ENCODE measurements at places on chromosomes 7 and 10.

DNA sequence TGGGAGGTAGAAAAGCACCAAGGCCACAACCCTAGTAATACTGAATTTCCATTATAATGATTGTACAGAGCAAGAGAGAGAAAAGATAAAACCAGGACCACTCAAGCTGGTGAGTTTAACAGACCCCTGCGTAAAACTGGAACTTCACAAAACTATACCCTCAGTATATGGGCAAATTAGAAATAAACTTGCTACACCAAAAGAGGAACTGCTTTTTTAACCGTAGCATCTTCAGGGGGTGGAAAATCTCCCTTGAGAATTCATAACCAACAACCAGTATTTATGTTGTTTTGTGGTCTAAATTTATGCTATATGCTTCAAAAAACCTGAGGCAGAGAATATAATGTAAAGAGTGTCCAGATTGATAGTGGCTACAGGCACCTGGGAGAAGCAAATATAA lies 171.2 kb downstream of the SGMS1 start:
- DNase-seq, result no peak

- no peak for DNase-seq
Observed at GRCh38 chr10:61836888-61837754, 64.4 kb upstream of the ARID5B start.

GRCh38 chr10:70535001-70535400 lies 56.4 kb downstream of the PALD1 start:
- DNase-seq, result no peak

- DNase-seq, result no peak
Observed at GRCh38 chr10:68233046-68233445, 1.1 kb upstream of the ATOH7 start.

- DNase-seq, result no peak
Observed at GRCh38 chr7:16743236-16743635, 10.3 kb upstream of the TSPAN13 start.

GRCh38 chr10:121710207-121710606 lies 112.0 kb upstream of the FGFR2 start:
- no peak for DNase-seq

- no peak for DNase-seq
Observed at GRCh38 chr7:110800984-110801383, 289.9 kb upstream of the LRRN3 start.

- DNase-seq, result no peak
Observed at GRCh38 chr10:31268444-31269303, 50.3 kb upstream of the ZEB1 start.

- DNase-seq, result no peak
Observed at GRCh38 chr10:128156999-128157755, 31.0 kb upstream of the MKI67 start.

- DNase-seq, result no peak
Observed at GRCh38 chr7:10724449-10724848, 249.2 kb upstream of the PHF14 start.

DNA sequence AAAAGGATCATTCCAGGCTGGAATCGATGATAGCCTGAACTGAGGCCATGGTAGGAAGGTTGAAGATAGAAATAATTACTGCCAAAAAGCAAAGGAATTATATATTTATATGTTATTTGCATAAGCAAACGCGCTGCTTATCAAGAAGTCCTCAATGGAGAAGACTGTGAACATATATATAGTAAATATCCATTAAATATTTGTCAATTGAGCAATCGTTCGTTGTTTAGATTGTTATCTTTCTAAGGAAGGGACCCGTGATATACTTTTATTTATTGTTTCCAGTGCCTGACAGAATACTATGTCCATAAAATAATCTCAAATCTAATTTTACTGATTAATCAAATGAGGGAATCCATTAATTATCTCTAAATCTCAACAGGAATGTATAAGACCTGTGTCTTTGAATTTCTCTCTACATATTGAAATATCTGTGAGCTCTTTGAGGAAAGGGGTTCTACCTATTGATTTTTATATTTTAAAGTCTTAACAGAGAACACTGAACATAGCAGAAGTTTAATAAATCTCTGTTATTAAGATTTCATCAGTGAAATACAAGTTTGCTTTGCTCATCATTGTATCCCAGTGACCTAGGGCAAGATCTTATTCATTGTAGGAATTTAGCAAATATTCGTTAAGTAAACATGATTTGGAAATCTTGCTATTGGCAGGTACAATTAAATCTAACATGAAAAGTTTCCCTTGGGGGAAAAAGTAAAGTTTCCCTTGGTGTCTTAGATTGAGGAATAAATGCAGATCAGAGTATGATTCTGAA lies 12.0 kb upstream of the HERC4 start:
- DNase-seq, result no peak

DNA sequence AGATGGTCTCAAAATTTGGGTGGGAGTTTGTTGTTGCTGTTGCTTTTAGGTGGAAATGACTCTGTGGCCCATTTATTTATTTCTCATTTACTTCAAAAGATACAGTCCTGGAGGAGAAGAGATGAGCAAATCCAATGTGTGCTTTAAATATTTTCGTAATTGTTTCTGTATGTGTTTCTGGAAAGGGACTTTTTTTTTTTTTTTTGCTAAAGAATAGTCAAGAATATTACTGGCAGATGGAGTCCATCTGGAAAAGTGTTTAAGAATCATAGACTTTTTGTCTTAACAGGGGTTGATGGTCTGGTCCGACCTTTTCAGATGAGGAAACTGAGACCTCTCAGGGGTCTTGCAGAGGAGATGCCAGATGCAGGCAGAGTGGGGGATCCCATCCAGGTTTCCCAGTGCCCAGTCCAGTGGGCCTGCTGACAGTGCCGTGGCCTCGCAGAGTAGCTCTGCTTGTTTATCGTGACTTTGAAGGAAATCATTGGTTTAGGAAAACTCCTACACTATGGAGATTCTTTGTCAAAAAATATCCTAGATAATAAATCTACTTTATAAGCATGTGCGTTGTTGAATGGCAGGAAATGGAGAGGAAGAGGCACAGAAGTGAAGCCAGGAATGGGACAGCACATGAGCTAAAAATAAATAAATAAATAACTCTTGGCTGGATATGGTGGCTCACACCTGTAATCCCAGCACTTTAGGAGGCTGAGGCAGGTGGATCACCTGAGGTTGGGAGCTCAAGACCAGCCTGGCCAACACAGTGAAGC lies 164.3 kb upstream of the SVIL start:
- DNase-seq, result no peak

All from stimulated activated CD4-positive, alpha-beta T cell treated with anti-CD3 and anti-CD28 coated beads, Interleukin-4, amount 100 ng/mL, for 1 hour (primary cell).